ENCODE measurements at places on chromosomes 2 and 18.

DNA sequence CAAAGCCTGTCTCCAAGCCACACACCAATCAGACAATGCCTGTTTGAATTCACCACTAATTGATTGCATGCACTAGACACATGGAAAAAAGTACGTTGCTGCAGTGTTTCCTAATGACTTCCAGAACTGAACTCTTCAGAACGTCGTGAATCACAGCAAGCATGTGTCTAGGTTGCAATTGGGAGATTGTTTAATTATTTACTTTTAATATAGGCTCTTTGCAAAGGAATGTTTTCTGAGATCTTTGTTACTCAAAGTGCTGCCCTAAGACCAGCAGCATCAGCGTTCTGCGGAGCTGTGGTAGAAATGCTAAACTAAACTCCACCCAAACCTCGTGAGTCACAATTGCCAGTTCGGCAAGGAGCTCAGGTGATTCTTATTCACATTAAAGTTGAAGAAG is 52.7 kb upstream of the CCDC68 start:
- DNase-seq: no peak

GRCh38 chr2:151478011-151478410 is 68.3 kb downstream of the RIF1 start:
- DNase-seq: no peak

DNA sequence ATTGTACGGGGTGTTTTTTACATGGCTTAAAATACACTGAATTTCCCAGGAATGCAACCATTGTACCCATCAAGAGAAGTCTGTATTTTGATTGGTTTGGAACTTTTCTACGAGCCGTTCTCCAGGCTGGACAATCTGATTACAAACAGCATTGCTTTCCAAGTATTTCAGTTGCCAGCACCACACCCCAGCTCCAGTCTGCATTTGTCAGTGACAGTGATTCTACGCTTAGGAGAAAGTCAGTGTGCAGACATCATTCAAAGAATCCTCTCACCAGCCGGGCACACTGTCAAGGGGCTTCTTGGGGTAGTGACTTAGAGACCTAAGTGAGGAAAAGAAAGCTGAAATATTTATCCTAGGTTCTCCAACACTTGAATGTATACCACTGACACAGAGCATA is 194.1 kb downstream of the ANAPC1 start:
- DNase-seq: no peak

GRCh38 chr2:239238839-239239606 is 161.8 kb downstream of the HDAC4 start:
- no peak for DNase-seq

- no peak for DNase-seq
These were observed 15.7 kb downstream of the IGFBP5 start for GRCh38 chr2:216679658-216680024.
